ENCODE measurements at places on chromosomes 12 and 14.

- no peak for DNase-seq
These were observed 14.9 kb downstream of the SLC38A2 start for GRCh38 chr12:46357438-46358324.

GRCh38 chr12:53977596-53978445, 3.1 kb upstream of the HOTAIR start:
- DNase-seq = no peak

DNA sequence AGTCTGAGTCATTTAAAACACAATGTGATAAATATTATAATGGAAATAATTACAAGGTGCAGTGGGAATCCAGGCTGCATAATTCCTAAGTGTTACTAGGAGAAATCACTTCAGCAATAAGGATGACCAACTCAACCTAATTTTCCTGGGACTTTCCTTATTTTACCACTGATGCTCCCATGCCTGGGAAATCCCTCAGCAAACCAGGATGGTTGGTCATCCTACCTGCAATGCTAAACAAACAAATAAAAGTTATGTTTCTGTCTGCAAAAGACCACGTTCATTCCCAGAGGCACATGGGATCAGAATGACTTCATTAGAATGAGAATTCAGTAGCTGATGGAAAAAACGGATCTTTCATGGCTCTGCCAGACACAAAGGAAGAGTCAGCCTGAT, 130.8 kb upstream of the RAP1B start:
- DNase-seq = no peak

GRCh38 chr12:41108032-41108431, 80.1 kb upstream of the PDZRN4 start:
- DNase-seq = no peak

GRCh38 chr12:51896236-51896635, 8.3 kb downstream of the ANKRD33 start:
- peak; percentile 52 for DNase-seq

DNA sequence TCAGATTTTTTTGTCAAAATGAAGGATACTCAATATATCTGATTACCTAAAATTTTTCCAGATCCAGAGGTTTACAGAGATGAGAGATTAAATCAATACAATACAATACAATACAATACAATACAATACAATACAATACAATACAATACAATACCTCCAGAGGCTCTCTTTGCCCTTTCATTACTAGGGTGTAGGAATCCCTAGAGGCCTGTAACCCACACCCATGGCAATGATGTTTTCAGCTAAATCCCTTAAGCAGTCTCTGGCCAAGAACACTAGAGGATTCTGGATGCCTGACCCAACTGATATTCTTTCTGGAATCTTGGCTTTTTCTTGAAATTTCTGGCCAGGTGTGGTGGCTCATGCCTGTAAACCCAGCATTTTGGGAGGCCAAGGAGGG, 23.7 kb upstream of the AEBP2 start:
- no peak for DNase-seq

GRCh38 chr12:120764816-120765215, 39.2 kb downstream of the ACADS start:
- DNase-seq = no peak

GRCh38 chr14:87898301-87898700, 94.7 kb downstream of the GALC start:
- no peak for DNase-seq

DNA sequence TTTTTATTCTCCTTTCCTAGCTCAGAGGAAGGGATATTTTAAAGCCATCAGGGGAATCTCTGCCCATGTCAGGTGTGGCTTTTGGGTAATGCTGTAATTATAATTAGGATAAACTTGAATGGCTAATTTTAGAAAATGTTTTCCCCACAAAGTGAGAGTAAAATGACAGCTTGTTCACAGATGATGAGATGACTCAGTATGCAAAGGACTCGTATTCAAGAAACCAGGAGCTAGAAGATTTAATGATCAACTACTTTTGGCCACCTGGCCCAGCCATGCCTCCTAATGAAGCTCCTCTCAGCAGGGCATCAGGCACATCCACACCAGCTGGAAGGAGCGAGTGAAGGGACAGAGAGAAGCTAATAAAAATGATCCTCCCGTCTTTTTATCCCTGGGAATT, 29.0 kb upstream of the PLEKHG7 start:
- DNase-seq = no peak

- DNase-seq = no peak
These were observed 54.7 kb downstream of the RPS6KA5 start for GRCh38 chr14:91005716-91006115.

- no peak for DNase-seq
These were observed 457.6 kb upstream of the RGS6 start for GRCh38 chr14:71474301-71475265.

DNA sequence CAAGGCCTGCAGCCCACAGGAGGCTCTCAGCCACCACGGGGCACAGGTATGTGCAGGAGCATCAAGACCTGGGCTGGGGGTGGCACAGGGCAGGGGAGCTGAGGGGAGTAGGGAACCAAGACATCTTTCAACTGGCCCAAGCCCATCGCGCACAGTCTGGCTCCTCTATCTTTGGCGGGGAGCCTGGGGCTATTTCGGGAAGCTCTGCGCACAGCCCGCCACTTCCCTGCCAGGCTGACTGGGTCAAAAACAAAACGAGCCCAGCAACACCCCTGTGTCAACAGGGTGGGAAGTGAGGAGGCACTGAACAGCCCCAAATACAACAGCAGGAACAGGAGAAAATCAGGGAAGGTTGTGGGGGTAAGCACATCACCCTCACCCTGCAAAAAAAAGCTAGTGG, 83.9 kb downstream of the ARL6IP4 start:
- peak; percentile 88 for DNase-seq

DNA sequence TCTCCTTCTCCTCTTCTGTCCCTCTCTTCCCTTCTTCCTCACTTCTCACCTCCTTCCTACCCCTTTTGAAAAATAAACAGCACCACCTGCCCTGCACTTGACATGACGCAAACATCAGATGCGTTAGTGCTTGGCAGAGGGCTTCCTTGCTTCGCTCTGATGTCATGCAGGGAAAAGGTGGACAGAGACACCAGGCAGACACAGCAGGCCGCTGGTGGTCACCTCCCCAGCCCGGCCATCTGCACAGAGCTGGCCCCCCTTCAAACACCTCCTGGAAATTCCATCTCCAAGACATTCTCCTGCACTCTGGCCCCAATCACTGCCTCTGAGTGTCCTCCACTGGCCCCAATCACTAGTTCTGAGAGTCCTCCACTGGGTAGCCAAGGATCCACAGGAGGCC, 353.6 kb downstream of the MED13L start:
- DNase-seq = no peak

DNA sequence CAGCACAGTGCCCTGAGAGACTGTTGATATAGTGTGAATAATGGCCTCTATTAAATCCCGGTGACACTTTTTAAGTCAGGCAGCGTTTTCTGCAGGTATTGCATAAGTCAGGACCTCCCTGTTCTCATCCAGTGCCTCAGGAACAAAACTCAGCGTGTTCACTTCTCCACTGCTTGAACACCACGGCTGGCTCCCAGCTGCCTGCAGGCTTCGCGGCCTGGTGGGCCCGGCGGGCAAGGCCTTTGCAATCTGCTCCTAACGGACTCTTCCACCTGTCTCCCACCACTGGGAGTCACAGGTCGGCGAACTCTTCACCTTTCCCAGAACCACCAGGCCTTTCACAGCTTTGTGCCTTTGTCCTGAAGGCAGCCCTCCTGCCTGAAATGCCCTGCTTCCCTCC, 18.7 kb downstream of the RFX4 start:
- no peak for DNase-seq

GRCh38 chr12:125861299-125862281, 796.4 kb downstream of the AACS start:
- no peak for DNase-seq

DNA sequence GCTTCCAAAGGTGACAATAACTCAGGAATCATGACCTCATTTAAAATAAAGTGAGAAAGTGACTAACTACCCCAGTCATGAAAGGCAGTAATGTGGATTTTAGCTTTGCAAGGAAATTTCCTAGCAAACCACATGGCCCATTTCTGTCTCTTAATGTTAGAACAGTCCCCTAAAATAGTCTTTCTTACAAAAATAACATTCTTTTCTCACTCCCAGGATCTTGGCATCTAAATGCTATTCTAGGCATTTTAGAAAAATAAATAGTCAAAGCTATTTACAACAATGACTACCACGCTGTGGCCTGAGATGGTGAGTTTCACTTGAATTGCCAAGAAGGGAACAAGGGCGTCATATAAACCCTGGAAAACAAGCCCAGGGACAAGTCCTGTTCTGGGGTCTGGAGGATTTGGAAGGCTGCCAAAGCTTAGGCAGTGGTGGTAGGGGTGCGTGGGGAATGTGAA, 101.2 kb upstream of the CCDC175 start:
- DNase-seq = no peak

- no peak for DNase-seq
These were observed 579 bp upstream of the RNASE1 start for GRCh38 chr14:20803223-20803622.

Measured in posterior vena cava (tissue), 2 donors.